ENCODE measurements at places on chromosomes 4 and X. TPM values are rescaled to one million over a fixed set of nuclear protein-coding genes. Genes with fewer than 3 reads are reported as not detected.

The SLC10A4 gene
- not detected for total RNA-seq

The TLR1 gene
- 11.3 TPM for total RNA-seq

The GAGE1 gene
- total RNA-seq = not detected

The CSN1S1 gene
- total RNA-seq = not detected

The GPRASP1 gene
- total RNA-seq = 1.6 TPM

DNA sequence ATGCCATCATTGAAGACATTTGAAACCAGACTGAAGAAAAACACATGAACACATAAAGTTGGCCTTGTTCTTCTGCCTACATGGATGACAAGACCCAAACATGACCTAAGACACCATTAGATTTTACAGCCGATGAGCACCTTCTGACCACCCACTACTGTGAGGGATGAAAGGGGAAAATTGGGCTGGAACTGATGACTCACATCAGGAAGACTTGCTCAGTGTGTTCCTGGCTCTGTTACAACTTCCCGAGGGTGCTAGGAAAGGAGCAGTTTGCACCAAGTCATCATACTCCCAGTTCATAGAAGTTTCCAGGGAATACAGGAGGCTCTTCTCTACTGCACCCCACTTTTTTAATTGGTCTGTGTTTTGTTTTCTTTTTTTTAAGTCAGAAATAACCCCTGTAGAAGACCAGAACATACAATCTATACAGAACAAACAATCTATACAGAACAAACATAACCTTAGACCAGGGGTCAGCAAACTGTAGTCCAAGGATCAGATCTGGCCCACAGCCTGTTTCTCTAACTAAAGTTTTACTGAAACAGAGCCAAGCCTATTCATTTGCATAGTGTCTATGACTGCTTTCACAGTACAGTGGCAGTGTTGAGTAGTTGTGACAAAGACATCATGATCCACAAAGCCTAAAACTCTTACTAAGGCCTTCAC is 25.3 kb downstream of the BTC start:
- DNase-seq = no peak

GRCh38 chr4:1611501-1611870 is 72.6 kb downstream of the FAM53A start:
- DNase-seq = no peak

DNA sequence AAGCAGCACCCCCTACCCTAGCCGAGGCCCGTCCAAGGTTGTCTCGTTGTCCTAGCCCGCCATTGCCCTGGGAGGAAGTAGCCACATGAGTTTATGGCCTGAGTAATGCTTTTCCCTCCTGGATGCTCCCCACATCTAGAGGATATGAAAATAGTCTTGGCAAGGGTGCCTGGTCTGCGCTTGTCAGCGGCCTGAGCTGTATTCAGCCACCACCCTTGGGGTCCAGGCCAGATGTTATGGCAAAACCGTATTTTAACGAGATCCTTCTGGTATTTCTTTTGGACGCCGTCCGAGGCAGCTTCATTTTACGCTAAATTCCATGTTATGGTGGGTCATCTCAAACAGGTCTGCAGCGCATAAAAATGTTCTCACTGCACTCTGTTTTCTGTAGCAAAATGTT is 89.3 kb downstream of the GPR143 start:
- DNase-seq = no peak

DNA sequence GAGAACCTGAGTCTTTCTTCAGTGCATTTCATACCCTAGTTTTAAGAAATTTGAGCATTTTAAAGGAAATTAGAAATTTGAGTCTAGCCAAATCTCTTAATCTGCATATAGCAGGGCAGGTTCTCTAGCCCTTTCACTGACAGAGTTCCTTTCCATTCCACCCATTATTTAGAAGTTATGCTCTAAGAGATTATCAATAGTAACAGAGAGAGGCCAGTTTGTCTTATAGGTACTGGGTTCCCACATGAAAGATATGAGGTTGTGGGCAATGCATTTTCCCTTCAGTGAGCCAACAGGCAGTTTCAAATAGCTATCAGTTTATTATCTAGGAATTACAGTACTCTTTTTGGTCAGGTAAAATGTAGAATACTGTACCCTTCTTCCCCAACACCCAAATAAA is 7.3 kb upstream of the GALNT7 start:
- no peak for DNase-seq

DNA sequence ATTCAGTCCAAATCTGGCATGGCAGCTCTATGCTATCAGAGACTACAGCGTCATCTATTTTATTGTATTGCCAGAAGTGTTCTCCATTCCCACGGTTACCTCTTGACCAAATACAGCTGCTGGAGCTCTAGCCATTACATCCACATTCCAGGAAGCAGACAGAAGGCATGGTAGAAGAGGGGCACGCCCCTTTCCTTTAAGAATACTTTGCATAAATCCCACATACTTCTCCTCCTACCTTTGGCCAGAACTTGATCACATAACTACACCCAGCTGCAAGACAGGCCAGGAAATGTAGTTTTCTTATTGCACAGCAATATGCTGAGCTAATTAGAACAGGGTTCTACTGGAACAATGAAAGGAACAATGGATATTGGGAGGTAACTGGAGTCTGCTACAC is 14.9 kb downstream of the SLC9A7 start:
- no peak for DNase-seq

DNA sequence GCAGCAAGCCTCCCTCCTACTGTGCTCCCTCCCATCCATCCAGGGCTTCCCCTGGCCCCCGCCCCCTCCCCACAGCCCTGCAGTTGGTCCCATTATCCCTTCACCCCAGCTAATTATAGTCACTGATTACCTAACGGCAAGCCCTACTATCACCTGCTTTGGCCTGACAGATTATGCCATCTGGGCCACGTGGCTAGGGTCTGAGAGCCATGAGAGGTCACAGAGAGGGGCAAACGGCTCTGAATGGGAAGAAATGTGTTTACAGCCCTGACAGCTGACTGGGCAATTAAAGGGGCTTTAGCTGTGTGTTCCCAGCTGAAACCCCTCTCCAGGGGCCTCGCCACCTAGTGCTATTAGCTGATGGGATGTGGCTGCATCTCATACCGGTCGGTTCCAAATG is 134.4 kb upstream of the CPEB2 start:
- DNase-seq = no peak

- no peak for DNase-seq
Measured at GRCh38 chr4:73181231-73181630, 77.4 kb downstream of the ANKRD17 start.

GRCh38 chr4:145319751-145320150 is 139.4 kb upstream of the OTUD4 start:
- no peak for DNase-seq

DNA sequence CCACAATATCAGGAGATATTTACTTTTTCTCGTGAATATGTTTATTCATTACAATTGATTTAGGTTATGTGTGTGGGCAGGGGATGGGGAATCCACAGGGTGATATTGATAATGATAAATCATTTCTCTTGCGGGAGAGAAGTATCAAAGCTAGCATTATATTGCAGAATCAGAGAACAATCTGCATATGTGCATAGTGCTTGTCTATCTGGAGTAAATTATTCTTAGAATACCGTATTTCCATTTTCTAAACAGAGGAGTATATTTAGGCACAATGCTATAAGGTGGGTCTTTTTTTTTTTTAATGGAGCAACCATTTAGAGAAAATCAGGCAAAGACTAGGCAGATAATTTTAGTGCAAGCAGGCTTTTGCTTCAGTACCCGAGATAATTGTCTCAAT is 166.0 kb upstream of the ARX start:
- DNase-seq = no peak

- no peak for DNase-seq
Measured at GRCh38 chr4:166202991-166203390, 330.0 kb downstream of the TLL1 start.

DNA sequence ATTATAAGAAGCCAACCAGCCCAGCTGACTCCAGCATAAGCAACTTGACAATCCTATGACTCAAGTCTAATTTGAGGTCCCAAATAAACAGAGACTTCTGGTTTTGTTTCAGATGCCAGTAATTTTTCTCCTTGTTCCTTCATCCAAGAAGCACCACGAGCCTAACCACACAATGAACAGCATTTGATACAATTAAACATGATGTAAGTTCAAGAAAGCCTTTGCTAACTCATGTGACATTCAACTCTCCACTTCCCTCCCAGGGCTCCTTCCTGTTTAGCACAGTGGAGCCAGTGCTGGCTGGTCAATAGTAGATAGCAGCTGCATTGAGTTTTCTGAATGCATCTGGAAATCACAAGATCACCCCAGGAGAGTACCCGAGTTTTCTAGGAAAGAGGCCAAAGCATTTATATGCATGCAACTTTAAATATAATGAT is 206.3 kb downstream of the ARHGAP24 start:
- DNase-seq = no peak

Data from esophagus squamous epithelium (tissue), 5 donors.